T follicular helper cell (primary cell): ENCODE measurements at places on chromosomes 12 and 14.
A peak's percentile ranks its signal among the peaks of the same experiment; 100 is the strongest.

- no peak for DNase-seq
Observed at GRCh38 chr14:96470331-96470730, 31.9 kb upstream of the PAPOLA start.

DNA sequence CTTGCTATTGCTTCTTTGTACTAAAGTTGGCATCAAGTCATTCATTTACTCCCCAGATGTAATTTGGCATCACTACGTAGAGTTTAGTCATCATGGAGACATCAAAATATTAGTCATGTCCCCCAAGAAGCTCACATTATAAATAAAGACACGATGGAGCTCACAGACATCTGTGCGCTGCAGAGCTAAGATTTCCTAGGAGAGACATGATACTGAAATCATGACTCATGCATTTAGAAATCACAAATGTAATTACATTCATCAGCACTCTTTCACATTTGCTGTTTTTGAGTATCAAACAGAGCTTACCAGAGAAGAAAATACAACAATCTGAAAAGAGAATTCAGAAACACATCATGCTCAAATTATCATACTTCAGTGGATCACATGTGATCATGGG, 169.8 kb downstream of the LRIG3 start:
- DNase-seq = no peak

DNA sequence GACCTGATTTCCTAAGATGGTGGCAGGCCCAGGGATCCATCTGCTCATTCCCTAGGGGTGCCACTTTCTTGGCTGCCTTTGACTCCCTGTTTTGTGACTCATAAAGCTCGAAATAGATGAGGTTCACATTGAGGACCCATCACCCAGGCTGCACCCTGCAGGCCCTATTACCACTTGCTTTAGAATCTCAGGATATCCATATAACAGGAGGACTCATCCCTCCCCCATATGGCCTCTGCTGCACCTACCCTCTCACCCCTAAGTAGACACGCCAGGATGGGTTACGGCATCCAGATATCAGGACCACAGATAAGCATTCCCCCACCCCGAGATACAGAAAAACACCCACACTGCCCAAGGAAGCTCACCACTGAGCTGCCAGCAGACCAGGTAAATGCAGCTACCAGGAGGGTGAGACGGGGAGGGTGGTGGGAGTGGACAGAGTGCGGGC, 155.7 kb downstream of the DPF3 start:
- DNase-seq = no peak

- no peak for DNase-seq
Observed at GRCh38 chr12:1835211-1836131, 15.1 kb downstream of the LRTM2 start.

GRCh38 chr12:94126067-94126466, 22.3 kb upstream of the PLXNC1 start:
- no peak for DNase-seq

DNA sequence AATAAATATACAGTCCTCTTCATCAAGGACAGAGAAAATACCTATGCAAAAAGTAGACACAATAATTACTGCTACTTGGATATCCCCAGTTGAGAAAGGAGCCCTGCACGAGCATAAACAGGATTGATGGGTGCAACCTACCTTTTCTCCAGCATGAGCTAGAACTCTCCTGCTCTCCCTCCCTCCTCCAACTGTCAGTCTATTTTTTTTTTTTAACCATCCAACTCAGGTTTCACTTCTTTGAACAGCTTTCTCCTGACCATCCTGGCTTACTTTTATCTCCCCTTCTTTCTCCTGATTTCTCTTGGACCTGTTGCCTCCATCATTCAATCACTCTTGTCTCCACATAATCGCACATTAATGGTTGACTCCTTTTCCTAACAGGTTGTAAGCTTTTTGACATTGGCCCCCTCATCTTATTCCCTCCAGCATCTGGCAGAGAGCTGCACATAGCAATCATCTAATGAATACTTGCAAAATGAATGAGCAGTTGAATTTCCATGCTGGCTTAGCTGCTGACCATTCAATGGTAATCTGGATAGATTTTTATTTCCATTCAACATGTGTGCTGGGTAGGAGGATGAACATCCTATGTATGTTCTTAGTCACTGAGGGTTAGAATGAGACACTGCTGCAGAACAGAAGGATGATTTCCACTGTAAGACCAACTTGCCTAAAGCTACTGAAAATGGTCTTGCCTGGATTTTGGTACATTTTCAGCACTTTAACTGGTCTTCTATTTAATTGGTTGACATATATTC, 24.4 kb downstream of the MYBPC1 start:
- DNase-seq = no peak

- no peak for DNase-seq
Observed at GRCh38 chr12:92614001-92614400, 88.8 kb upstream of the PLEKHG7 start.

DNA sequence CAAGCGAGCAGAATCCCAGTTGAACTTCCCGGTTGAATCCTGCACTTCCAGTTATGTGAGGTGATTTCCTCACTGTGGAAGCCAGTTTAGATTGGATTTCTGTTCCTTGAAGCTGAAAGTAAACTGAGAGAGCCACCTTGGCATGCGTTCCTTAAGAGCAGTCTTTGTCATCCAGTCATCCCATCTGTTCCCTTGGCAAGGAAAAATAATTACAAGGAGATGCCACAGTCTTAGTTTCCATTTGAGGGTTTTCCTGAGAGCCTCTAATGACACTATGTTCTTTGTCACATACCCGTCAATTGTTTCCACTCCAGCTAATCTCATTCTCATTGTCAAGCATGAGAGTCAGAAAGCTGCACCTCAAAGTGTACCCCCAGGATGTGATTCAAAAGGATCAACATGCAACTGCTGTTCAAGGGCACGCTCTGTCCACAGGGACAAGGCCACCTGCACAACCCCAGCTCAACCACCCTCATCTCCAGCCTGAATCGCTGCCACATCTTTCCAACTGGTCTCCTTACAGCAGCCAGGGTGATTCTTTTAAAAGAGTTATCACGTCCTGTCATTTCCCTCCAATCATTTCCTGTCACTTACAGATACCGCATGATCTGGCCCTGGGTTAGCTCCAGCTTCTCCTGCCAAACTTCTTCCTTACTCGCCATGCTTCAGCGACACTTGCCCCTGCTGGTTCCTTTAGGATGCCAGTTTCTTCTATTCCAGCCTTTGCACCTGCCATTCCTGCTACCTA, 18.0 kb upstream of the TCP11L2 start:
- no peak for DNase-seq

- no peak for DNase-seq
Observed at GRCh38 chr12:11741434-11742092, 92.1 kb downstream of the ETV6 start.

GRCh38 chr12:32217354-32218310, 111.0 kb downstream of the BICD1 start:
- DNase-seq = no peak

- DNase-seq = no peak
Observed at GRCh38 chr12:108804271-108804953, 53.0 kb downstream of the SSH1 start.

DNA sequence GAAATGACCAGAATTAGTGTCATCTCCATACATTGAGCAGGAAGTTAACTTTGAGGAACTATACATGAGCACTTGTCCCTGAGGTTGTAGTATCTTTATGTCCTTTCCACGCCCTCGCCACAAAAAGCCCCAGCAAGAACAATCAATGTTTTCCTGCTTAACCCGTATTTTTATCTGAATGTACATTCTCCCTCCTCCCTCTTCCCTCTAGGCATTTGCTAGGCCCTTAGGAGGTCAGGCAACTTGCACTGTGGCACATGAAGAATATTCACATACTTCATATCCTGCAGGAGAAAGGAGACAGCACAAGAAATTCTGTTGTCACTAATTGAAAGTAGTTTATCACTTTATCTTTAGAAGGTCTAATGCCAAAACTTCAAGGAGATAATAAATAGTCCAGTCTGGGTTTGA, 18.1 kb upstream of the DUSP6 start:
- no peak for DNase-seq

DNA sequence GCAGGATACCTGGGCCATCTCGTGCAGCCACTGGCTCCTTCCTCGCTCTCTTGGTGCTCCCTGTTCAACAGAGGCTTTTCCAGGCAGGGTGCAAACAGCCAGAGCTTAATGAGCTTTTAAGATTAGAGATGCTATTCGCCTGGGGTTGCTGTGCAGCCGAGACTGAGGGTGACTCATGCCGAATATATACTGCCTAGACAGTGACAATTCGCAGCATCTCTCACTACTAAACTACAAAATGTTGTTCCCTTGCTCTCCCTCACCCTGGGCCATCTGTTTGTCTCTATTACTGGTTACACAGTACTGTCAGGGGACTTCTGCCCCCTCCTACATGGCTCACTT, 26.0 kb upstream of the TESC start:
- DNase-seq = no peak

GRCh38 chr12:66852091-66852490, 173.2 kb upstream of the GRIP1 start:
- DNase-seq = no peak

- no peak for DNase-seq
Observed at GRCh38 chr12:12585115-12585863, 22.6 kb upstream of the DUSP16 start.

GRCh38 chr14:33568935-33569579, 381.8 kb downstream of the EGLN3 start:
- no peak for DNase-seq

DNA sequence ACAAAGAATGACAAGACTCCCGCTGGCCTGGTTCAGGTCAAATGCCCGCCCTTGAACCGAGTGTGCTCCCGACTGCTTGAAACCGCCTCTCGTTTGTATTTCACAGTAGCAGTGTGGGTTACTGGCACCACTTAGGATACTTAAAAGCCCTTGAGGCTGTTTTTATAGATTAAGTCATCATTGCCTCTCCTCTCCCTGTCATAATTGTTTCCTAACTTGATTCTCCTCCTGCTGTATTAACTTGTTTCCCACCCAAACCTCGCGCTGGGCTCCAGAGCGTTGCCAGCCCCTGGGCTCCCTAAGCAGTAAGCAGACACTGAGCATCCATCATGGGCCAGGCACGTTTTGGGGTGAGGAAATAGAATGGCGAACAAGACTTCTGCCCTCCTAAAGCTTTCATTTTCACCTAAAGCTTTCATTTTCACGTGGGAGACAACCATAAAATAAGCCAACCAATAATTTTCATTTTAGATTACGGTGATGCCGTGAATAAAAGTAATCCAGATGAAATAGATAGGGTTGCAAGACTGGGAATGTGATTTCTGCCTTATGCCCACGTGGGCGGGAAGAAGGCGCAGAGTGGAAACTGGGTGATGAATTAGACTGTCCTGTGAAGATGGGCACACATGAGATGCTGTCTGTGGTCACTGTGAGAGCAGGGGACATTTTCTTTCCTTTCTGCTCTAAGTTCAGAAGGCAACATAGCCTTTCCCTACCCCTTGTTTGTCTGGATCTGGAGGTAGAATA, 97.5 kb downstream of the PPP2R5C start:
- no peak for DNase-seq

GRCh38 chr14:106691601-106692291, 1165.4 kb downstream of the TMEM121 start:
- DNase-seq = peak; percentile 51

DNA sequence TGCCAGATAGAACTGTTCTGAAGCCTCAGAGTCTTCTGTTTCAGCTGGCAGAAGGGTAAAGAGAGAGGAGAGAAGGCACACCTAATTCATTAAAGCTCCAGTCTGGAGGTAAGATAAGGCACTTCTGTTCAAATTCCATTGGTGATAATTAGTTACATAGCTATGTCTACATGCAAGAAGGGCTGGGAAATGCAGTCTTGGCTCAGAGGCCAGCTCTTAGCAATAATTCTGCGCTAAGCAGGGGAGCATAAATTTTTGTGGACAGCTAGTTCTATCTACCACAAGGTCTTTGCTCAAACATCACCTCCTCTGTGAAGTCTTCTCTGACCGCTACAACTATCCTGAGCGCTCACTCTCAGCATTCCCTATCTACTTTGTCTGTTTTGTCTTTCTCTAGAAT, 14.3 kb upstream of the E2F7 start:
- DNase-seq = no peak

DNA sequence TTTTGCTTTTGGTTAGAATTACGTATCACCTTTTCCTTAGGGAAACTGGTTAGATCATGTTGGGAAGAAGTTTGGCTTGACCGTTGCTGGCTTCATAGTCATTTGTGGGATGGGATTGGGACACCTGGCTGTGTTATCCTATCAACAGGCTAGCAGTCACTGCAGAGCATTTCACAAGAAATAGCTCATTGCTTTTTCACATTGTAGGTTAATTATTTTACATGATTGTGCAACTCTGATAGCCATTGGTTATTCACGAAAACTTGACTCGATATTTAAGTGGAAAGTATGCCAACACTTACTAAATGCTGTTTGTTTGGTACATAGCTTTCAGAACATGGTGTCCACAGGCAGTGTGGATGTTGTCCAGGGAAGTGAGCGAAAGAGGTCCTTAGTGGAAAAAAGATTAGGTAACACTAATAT, 89.4 kb downstream of the NKX2-1 start:
- DNase-seq = no peak

DNA sequence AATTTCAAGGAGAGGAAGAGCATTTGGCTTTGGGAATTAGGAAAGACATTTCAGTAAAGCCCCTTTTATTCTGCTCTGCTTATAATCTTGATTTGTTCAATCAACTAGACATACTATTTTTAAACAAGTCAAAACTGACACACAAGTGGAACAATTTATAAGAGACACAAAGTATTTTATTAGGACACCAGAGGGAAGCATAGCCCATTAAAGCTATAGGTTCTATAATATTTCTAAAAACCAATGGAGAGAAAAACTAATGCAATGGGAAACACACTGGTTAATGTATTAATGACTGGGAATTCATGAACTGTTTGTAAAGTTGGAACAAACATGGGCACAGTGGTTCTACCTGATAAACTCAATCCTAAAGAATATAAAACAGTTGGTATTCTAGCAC, 15.3 kb upstream of the CERS5 start:
- DNase-seq = no peak

- no peak for DNase-seq
Observed at GRCh38 chr12:39441189-39441962, 1.5 kb downstream of the KIF21A start.

GRCh38 chr14:22551605-22551997, 37.4 kb downstream of the DAD1 start:
- DNase-seq = no peak

- DNase-seq = no peak
Observed at GRCh38 chr12:1391722-1392121, 202.7 kb downstream of the FBXL14 start.

DNA sequence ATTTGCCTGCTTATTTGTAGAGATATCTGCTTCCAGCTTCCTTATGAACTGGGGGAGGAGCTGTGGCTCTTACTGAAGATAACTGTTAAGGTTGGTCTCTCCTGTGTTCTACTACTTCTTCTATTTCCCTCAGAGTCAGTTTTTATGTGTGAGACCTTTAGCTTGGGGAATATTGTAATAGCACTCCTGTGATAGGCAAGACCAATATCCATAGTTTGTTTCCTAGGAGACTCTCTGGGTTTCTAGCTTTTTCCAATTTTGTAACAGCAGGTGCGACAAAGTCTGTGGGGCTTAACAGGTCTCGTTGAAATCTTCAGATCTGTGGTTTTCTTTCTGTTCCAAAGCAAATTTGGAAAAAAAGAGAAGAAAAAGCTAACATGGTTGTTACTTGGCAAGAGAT, at the start of gene OR10G3:
Gene OR10G3, minus strand, starts transcription at position 101 of the 400 bp plus-strand sequence. CDS start 9,332 bp downstream, outside the sequence.
- DNase-seq = no peak

- no peak for DNase-seq
Observed at GRCh38 chr12:79885911-79886490, 48.9 kb downstream of the PPP1R12A start.
